Hepatocyte (in vitro differentiated cells): ENCODE measurements at places on chromosomes 1 and 21.

- DNase-seq = no peak
These were observed 1402.6 kb downstream of the MRPL39 start for GRCh38 chr21:24204641-24205040.

GRCh38 chr1:211912038-211912437 is 81.5 kb upstream of the LPGAT1 start:
- DNase-seq = peak; percentile 36

DNA sequence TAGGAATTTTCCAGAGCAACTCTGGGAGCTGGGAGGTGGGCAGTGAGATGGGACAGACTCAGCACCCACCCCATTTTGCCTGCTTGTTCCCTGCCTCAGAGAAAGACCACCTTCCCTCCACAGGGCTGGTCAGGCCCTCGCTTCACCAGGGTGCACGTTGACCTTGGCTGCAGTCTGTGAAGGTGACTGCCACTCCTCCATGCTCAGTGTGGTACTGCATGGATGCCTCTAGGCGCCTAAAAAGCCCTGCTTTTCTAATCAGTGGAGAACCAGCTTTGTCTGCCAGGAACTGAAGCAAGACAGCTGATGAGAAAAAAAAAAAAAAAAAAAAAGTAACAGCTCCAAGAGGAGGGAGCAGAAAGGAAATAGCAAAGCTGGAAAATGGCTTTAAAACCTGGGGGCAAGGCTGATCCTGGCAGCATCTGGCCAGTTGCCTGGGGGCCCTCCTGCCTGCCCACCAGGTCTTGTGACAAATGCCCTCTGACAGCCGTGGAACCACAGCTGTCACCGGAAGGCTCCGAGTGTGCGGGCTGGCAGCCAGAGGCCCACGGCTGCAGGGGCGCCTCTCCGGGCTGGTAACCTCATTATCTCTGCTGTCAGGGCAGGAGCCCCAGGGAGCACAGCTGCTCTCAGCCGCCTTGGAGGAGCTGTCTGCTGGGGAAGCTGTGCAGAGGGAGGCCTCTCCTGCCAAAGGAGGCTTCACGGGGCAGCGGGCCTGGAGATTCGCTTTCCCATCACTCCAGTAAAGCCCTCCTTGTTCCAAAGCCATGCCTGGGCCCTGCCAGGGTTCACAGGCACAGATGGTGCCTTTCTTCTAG is 13.7 kb downstream of the KIAA1614 start:
- peak; percentile 71 for DNase-seq

DNA sequence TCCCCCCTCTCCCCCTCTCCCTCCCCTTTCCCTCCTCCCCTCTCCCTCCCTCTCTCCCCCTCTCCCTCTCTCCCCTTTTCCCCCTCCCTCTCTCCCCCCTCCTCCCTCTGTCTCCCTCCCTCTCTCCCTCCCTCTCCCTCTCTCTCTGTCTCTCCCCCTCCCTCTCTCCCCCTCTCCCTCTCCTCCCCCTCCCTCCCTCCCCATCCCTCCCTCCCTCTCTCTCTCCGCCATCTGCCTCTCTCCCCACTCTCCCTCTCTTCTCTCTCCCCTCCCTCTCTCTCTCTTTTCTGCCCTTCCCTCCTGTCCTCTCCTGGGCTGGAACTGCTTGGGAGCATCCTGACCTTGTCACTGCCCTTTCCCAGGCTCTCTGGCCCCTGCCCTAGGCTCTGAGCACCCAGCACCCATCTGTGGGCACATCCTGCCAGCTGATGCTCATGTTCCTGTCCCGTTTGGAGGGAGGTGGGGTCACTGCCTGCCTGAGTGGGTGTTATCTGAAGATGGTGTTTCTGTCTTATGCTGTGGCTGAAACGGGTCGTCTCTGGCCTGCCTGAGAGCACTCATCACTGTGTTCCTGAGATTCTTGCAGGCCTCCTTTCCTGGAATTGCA is 10.8 kb downstream of the FTCD start:
- DNase-seq = no peak

DNA sequence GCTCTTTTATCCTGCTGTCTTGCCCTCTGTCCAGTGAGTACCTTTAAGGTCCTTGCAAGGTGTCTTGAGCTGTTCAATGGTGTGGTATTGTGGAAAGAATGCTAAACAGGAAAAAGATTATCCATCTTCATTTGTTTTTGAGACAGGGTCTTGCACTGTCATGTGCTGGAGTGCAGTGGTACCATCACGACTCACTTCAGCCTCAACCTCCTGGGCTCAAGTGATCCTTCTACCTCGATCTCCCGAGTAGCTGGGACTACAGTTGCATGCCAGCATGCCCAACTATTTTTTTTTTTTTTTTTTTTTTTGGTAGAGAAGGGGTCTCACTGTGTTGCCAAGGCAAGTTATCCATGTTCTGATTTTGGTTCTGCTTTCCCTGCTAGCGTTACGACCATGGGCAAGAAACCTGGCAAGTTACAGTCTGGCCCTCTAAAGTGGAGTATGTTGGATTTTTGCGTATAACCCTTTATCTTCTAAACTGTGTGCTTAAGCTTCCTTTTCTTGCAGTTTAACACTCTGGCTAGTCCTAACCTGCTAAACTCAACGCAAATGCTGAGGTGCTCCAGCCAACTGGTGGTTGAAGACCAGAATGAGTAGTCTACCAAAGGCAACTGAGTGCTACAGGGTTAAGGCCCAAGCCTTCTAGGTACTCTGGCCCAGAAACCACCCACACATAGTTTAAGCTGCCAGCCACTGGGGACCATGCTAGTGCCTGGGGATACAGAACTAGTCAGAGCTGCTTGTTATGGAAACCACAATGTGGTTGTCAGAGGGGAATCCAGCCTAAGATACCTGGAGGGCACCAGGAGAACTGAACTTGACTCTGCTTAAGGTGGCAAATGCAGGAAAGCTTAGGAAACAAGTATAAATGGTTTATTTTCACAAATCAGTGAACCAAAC is 7.9 kb downstream of the RPL11 start:
- DNase-seq = no peak

DNA sequence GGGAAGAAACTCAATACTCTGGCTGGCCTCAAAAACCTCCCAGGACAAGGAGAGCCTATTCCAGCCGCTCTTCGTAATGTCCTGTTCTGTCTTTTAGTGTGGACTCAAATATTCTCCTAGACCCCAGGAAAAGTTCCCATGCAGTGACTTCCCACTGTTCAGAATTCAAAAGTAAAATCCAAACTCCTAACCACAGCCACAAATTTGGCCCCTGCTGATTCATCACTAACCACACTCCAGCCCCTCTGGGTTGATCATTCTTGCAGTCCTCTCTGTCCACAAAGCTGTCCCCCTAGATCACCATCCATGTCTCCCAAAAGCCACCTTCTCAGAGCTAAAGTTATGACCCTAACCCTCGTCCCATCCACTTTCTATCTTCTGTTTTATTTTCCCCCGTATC is 5.1 kb downstream of the CTNNBIP1 start:
- no peak for DNase-seq

GRCh38 chr1:200684015-200684414 is 14.3 kb upstream of the DDX59 start:
- peak; percentile 14 for DNase-seq

- no peak for DNase-seq
These were observed 37.5 kb upstream of the KCNA10 start for GRCh38 chr1:110556471-110556807.

DNA sequence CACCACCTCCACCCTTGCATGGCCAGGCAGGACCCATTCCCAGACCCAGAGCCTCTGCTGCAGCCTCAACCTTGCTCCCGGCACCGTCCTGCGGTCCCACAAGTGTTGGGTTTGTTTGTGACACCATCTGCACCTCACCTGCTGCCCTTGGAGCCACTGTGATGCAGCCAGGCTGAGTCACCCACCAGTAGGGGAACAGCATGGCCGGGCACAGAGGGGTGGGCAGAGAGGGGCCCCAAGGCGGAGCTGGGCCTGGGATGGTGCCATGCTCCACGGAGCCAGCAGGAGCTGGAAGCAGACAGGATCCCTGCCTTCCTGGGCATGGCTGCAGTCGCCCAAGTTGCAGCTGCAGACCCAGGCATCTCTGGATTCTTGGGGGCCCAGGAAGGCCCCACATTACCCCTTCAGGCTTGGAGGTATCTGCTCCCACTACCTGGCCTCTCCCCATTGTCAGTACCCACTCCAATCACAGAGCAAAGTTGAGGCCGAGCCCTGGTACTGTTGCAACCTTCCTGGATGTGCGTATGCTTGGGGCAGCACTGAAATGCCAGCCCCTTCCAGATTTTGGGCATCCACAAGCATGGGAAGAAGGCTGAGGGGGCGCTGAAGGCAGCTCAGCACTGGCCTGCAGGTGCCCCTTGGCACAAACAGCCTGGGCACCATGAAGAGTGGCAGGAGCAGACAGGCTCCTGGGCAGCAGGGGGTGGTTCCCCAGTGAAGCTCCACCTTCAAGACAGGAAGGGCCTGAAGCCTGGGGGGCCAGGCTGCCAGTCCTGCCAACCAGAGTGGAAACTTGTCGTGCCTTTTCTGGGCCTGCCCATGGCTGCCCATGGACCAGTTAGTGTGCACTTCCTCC is 172.8 kb downstream of the MATN1 start:
- no peak for DNase-seq

DNA sequence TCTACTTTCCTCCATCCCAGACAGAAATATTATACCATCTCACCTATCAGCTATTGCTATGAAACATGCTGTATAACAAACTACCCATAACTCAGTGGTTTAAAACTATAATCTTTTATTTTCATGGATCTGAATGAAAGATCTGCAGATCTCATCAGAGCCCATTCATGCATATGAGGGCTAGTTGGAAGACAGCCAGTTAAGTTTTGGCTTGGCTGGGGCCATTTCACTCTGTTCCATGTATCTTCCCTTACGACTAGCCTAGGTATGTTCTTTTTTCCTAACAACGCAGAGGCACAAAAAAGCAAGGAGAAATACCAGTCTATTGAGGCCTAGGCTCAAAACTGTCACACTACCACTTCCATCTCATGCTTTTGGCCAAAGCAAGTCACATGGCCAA is 28.1 kb upstream of the RGS1 start:
- DNase-seq = no peak

DNA sequence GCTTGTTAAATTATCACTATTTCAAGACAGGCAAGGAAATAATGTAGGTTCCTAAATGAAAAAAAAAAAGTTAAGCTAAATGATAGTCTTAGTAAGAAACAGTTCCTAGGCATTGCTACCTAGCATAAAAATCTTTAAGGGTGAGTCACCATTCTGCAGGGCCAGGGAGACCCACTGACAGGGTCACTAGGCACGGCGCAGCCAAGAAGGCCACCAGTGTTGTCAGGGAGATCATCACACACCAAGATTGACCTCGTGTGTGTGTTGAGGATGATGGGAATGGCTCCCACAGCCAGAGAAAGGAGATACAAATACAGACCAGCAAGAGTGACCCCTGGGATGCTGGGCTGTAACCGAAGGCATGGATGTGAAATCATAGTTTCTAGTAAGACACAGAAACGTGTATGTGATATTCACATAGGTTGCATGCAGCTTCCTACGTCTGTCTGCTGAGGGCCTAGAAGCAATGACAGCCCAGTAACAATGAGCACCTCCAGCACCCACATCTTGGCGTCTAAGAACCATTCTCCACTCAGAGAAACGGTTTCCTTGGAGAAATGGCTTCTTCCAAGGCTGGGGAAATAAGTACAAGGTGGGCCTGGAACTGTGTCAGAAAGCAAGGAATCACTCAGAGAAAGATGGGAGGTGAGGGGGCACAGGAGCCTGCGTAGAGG is 29.1 kb downstream of the RIPK4 start:
- no peak for DNase-seq

DNA sequence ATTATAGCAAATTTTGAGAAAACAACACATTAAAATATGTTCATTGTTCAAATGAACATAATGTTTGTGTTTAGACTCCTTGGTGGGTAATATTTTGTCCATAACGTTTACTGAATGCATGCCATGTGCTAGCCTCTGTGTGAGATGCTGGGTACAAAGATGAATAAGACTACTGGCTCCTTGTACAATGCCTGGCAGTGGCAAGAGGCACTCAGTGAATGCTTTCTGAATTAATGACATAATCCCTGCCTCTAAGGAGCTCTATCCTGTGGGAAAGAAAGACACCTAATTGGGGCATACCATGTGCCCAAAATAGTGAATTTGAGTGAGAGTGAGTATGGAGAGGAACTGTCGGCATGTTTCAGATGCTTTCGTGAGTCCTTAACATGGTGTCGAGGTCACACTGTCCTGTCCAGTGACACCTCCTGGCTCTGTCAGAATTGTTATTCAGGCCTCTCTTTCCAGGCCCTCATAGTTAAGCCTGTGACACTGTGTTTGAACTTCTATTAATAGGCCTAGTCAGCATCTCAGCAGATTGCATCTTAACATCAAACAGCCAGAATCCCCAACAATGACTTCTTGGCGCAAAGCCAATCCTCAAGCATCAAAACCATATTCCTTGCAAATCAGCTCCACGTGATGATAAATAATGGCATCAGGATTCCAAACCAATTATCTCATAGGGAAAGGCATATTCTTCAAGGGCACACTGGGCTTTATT is 32.8 kb upstream of the S1PR1 start:
- DNase-seq = no peak

DNA sequence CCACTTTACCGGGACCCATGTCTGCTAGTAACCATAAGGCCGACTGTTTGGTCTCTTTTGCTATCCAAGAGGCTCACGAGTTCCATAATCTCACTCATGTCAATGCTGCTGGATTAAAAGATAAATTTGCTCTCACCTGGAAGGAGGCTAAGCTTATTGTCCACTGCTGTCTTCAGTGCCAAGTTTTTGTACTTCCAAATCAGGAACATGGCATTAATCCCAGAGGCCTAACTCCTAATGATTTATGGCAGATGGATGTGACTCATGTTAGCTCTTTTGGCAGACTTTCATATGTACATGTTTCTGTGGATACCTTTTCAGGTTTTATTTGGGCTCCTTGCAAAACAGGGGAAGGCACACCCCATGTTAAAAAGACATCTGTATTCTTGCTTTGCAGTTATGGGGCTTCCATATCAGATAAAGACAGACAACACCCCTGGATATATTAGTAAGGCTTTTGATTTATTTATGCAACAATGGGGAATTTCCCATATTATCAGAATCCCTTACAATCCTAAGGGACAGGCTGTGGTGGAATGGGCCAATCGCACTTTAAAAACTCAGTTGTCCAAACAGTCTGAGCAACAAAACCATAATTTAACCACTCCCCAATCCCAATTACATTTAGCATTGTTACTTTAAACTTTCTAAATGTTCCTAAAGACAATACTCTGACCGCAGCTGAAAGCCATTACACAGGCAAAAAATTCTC is 162.7 kb downstream of the IER5 start:
- DNase-seq = peak; percentile 19

- DNase-seq = no peak
These were observed 133.1 kb upstream of the PTBP2 start for GRCh38 chr1:96588416-96588995.

GRCh38 chr21:42300045-42300583 is 15.1 kb downstream of the TFF3 start:
- DNase-seq = no peak

GRCh38 chr1:1067860-1068516 is 6.1 kb downstream of the RNF223 start:
- no peak for DNase-seq
